Endothelial cell (in vitro differentiated cells): ENCODE measurements at places on chromosomes 3 and 15.
A peak's percentile ranks its signal among the peaks of the same experiment; 100 is the strongest.

GRCh38 chr3:131561511-131561910 lies 58.7 kb upstream of the MRPL3 start:
- no peak for DNase-seq

DNA sequence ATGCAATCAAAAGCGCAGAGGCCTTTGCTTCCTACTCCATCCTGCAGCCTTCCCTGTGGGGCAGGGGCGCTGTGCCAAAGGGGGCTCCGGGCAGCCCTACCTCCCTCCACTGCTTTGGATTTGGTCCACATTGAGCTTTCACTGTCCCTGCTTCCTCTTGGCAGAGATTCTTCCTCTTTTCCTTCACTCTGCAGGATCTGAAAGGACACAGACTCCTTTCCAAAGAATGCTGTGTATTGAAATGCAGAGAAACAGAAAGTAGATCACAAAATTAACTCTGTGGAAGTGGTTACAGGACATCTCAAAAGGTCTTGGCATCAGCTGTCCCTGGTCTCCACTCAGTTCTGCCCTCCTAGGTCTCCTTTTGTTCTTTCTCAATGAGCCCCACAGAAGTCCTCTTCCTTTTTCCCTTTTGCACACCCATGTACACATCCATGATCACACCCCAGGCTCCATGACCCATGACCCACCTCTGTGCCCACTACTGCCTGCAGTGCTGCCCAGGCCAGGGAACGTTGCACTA lies 64.1 kb downstream of the CCR1 start:
- DNase-seq: no peak

- no peak for DNase-seq
Observed at GRCh38 chr3:85455561-85456200, 496.9 kb downstream of the CADM2 start.

DNA sequence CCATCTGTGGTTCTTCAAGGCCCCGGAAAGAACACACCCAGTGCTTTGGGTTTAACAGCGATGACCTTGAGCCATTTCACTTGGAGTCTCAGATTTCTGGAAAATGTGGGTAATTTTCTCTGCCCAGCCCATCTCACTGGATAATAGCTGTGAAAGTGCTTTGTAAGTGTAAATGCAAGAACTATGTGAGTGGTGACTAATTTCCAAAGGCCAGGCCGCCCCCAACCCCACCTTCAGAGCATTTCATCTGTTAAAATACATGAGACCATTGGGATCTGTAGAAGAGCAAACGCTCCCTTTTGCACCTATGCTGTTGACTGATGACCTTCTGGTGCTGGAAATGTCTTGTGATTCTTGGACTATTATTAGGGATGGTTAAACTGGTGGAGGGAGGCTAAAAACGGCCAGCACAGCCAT lies 196.8 kb upstream of the LPP start:
- no peak for DNase-seq

GRCh38 chr3:131427226-131427625 lies 45.7 kb downstream of the NUDT16 start:
- DNase-seq: no peak

- DNase-seq: peak; percentile 83
Observed at GRCh38 chr15:55799291-55800212, 56.6 kb upstream of the PRTG start.

- no peak for DNase-seq
Observed at GRCh38 chr3:45524565-45524964, 70.0 kb upstream of the LIMD1 start.

DNA sequence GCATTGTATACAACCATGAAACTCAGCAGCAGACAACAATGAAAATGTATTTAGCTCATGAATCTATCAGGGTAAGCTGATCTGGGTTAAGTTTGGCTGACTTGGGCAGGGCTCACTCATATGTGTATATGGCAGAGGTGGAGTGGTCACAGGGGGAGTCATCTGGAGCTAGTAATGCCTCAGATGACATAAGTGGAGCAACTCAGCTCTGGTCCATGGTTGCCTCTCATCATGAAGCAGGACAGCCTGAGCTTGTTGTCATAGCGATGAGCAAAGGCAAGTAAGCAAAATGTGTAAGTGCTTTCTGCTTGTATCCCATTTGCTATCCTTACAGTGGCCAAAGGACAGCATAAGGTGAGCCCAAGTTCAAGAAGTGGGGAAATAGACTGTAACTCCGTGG lies 64.5 kb downstream of the ALCAM start:
- DNase-seq: no peak

DNA sequence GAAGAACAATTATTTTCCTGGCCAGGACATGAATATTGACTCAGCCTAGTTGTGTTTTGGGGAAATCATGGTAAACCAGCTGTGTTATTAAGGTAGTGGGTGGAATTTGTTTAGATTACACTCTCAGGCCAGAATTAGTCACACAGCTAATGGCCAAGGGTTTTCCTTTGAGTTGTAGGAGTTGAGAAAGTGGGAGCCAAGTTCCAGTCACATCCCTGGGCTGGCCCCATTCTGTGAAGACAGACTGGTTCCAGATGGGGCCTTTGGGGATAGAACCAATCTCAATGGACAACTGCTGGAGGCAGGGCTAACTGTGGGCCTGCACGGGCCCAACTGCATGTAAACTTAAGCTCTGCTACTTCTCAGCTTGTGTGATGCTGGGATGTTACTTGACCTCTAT lies 1.4 kb upstream of the RASL12 start:
- no peak for DNase-seq

DNA sequence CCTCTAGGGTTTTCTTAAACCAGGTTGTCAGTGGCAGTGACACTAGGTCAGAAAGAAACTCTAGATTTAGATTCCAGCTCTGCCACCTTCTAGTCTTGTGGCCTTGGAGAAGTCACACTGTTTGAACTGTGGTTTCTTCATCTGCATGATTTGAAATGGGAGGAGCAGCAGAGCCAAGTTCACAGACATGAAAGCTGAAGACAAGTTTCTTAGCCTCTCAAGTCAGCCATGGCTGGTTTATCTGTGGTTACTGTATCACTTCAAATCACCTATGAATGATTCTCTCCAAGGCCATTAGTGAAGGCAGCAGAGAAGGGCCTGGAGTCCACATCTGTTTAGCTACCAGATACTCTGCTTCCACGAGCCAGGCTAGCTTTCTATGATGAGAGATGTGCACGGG lies 15.6 kb downstream of the CLEC3B start:
- DNase-seq: no peak

DNA sequence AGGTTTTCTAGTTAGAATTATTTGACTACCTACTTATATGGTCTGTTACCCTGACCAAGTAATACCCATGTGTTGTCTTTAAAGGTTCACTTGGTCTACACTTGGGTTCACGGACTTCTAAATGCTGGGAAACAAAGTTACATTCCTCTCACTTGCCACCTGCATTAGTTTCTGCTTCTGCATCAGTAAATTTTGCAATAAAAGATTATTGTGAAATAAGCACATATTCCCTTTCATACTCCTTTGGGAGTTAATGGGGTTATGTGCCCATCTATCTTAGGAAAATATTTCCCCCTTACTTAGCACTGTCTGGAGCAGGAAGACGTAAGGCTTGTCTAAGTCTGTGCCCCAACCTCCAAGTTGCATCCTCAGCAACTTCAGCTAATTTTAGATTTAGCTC lies 160.7 kb downstream of the FRMD5 start:
- DNase-seq: no peak

GRCh38 chr3:100041328-100041749 lies 73.0 kb downstream of the FILIP1L start:
- no peak for DNase-seq

DNA sequence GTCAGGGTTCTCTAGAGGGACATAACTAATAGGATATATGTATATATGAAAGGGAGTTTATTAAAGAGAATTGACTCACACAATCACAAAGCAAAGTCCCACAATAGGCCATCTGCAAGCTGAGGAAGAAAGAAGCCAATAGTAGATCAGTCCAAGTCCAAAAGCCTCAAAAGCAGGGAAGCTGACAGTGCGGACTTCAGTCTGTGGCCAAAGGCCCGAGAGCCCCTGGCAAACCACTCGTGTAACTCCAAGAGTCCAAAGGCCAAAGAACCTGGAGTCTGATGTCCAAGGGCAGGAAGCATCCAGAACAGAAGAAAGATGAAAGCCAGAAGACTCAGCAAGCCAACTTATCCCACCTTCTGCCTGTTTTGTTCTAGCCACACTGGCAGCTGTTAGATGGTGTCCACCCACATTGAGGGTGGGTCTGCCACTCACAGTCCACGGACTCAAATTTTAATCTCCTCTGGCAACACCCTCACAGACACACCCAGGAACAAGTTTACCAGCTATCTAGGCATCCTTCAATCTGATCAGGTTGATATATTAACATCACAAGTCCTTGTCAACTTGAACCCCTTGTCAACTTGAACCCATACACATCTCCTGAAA lies 54.2 kb upstream of the ACAD9 start:
- DNase-seq: no peak

DNA sequence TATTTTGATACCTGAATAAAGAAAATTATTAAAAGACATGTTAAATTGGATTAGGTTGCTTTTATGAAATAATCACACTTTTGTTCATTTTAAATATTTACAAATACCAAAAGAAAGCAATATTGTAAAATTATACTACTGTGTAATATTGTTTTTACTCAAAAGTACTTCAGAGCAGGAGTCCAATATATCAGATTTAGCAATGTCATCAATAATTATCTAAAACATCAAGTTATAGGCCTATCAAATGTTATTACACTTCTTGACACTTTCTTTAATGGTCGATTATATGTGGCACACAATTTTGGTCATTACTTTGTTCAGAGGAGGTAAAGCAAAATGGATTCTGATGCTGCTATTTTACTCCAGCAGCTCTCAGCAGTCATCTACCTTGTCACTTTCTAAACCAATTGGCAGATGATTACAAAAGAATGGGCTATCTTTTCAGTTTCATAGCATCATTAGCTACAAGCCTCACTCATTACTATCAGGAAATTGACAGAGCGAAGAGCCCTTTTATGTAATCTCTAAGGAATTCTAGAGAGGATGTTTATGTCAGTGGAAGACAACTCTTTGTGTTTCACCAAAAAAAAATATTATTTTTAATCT lies 318.6 kb downstream of the PLOD2 start:
- no peak for DNase-seq

DNA sequence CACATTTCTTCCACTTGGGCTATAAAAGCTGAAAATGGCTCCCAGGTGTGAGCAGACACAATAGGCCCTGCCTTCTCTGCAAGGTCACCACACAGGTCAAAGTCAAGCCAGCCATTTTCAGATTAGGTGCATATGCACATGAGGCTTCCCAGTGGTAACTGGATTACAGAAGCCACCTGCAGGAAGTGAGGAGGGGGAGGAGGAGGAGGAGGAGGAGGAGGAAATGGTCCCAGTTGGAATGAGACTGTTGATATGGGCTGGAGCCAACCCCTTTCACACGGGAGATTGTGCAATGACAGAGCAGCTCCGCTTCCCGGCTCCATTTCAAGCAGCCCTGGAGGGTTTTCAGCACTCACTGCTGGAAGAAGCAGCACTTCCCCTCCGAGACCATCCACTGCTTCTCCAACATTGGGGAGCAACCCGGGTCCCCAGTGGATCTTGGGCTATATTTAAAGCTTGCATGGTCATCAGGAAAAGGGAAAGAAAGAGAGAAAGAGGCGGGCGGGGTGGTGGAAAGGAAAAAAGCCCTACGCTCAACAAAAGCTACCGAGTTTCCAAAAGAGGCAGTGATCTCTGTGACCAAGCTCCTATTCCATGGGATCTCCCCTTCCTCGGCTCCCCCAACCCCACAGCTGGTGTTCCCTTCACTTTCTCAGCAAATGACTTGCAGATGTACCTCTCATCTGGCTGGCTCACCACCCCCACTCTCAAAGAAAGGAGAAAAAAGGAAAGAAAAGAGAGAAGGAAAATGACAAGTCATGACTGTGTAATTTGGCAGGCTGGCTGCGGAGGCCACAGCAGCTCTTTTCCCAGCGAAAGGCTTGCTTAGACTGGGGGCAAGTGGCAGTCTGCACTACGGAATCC lies 58.3 kb downstream of the LRIG1 start:
- peak; percentile 49 for DNase-seq

DNA sequence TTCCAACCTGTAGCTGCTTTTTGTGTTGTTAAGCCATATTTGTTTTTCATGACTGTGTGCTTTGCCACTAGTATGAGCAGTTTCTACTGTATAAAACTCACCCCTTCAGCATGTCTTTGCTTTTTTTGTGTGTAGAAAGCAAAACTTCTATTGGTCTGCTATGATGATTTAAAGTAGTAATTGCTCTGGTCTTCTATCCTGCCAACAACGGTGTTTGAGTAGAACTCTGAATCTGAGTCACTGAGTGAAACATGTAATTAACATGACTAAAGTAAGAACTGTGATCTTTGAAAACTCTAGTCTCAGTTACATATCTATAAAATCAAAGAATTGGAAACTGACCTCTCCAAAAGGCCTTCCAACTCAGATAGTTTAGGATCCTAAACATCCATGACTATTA lies 133.6 kb downstream of the TPRG1 start:
- DNase-seq: no peak

GRCh38 chr15:59158701-59159034 lies 48.0 kb upstream of the LDHAL6B start:
- DNase-seq: no peak

DNA sequence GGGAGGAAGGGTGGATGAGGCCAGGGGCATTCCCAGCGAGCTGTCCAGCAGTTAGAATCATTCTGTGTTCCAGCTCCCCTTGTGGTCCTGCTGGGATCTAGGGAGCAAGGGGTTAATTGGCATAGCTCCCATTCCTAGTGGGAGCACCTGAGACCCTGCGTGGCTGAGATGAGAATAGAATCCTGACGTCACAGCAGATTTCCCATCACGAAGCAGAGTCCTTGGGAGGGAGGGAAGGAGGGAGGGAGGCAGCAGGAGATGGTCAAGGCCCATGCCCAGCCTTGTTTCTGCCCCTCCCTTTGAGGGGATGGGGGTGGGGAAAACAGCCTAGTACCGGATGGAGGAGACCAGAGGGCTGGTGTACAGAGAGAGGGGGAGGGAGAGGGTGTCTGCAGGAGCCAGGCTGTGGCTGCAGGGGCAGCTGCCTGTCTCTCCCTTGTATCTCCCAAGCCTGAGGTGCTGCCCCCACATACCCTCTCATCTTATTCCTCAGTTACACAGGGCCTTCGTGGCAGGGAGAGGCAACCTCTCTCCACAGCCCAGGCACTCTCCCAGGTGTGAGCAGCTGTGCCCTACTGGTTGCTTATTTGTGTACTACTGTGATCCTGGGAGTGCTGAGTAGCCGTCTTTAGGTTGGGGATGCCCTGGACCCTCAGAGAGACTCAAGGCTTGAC lies 5.4 kb downstream of the TYRO3 start:
- DNase-seq: peak; percentile 44

- DNase-seq: no peak
Observed at GRCh38 chr3:188365184-188365583, 211.2 kb downstream of the LPP start.
